NCI-H2029 treated with DMSO at 0.1 percent for 48 hours (cell line): ENCODE measurements at places on chromosomes 11 and 22.

- DNase-seq = no peak
Measured at GRCh38 chr11:36465449-36466163, 44.5 kb downstream of the TRAF6 start.

GRCh38 chr11:110022548-110022947 lies 70.6 kb upstream of the ZC3H12C start:
- no peak for DNase-seq

GRCh38 chr11:108224911-108225786 lies 2.3 kb downstream of the ATM start:
- DNase-seq = no peak

DNA sequence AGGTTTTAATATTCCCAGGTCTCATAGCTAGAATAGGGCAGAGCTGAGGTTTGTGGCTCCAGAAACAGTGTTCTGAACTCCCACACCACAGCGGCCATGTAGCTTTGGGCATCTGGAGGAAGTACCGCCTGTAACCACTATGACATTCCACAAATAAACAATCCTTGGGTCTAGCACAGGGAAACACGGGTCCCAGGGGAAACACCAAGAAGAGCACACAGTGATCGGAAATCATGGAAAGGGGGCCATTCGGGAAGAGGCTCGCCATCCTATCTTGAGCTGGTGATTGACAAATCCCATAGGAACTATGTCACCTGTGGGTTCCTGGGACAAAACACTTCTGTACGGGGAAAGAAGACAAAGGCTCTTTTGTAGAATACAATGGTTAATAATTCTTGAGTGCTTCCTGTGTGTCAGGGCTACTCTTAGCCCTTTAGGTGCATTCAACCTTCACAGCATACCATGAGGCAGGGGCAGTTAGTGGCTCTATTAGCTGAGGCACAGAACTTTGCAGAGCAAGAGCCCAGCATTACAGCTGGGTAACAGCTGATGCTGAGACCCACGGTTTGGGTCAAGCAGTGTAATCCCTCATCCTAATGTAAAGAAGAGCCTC lies 514.2 kb downstream of the NTM start:
- no peak for DNase-seq

DNA sequence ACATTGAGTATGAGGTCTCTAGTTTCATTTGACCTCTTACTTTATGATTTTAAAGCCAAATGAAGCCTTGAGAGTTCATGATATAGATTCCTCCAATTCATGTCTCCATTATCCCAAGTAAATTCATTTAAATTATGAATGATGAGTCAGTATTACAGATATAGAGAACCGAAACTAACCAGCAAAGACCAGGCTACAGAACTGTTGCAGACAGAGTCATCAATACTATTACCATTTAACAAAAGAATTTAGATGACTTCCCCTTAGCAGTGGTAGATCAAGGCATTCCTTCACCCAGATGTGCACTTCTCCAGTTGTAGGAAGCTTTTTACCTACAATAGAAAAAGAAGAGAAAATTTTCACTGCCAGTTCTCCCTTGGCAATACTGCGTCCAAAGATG lies 11.8 kb upstream of the CCDC89 start:
- no peak for DNase-seq

- DNase-seq = no peak
Measured at GRCh38 chr11:123392844-123393243, 37.2 kb upstream of the GRAMD1B start.

GRCh38 chr11:132051704-132052103 lies 681.3 kb downstream of the NTM start:
- DNase-seq = no peak

DNA sequence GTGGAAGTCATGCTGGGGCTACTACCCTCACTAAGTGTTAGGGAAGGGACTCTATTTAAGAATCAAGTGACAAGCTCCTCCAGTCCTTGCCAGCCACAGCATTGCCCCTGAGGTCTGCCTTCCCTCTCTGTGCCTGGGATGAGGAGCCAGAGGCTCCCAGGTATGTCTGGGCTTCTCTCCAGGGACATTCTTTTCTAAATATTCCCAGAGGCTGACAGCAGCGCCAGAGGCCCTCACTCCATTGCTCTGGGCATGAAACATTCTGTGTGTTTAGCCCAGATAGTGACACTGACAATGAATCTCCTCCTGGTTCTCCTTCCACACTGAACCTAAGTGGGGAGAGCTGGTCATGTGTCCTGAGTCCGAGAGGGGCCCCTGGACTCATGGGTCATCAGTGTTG lies 2.2 kb downstream of the OR51E1 start:
- DNase-seq = no peak

GRCh38 chr11:57134284-57134683 lies 47.5 kb upstream of the LRRC55 start:
- no peak for DNase-seq

DNA sequence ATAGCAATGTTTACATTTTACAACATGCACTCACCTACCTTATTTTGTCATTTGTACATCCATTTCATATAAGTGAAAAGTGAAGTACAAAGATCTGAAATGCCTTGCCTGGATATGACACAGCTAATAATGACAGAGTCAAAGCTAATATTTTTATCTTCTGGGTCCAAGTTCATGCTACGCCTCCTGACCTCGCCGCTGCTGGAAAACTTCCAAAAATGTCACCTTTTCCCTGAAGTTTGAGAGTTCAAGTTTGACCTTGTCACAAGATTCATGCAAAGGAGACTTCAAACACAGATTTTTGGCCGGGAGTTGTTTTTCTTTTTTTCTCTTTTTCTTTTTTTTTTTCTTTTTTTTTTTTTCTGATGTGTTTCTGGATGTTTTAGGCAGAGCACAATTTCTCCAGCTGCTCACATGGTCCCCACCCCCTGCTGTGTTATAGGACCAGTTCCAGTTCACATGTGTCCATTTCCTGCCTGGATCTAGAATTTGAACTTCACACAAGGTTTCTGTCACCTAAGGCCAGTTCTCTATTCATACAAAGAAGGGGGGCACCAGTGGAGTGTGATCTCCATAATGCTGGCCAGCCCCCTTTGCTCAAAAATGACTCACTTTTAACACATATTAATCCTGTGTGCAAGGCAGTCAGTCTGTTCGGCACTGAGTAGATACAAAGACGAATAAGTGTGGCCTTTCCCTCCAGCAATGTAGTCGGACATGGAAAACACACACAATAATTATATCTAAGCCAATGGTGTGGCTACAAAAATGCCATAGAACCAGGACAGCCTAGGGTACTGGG lies 546.8 kb downstream of the BUD13 start:
- DNase-seq = no peak

- no peak for DNase-seq
Measured at GRCh38 chr11:119345685-119346084, 820 bp downstream of the MFRP start.

- DNase-seq = no peak
Measured at GRCh38 chr11:64545619-64546018, 45.4 kb upstream of the SLC22A12 start.

DNA sequence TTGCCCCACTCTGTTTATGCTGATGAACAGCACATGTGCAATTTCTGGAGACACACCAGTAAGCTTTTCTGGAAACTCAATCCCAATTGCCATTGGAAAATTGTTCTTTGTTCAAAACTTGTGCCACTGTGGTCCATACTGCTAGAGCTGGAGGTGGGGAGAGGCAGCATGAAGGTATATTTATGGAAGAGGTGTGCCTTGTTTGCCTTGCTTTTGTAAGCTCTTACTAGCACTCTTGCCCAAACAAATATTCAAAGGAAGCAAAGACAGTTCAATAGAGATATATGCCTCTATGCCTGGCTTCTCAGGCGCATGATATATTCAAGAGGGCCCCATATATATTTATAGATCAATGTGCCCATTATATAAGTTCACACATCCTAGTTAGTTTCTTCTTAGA lies 42.7 kb downstream of the TIMP3 start:
- DNase-seq = no peak

GRCh38 chr22:17349172-17349571 lies 20.1 kb upstream of the CECR2 start:
- no peak for DNase-seq

DNA sequence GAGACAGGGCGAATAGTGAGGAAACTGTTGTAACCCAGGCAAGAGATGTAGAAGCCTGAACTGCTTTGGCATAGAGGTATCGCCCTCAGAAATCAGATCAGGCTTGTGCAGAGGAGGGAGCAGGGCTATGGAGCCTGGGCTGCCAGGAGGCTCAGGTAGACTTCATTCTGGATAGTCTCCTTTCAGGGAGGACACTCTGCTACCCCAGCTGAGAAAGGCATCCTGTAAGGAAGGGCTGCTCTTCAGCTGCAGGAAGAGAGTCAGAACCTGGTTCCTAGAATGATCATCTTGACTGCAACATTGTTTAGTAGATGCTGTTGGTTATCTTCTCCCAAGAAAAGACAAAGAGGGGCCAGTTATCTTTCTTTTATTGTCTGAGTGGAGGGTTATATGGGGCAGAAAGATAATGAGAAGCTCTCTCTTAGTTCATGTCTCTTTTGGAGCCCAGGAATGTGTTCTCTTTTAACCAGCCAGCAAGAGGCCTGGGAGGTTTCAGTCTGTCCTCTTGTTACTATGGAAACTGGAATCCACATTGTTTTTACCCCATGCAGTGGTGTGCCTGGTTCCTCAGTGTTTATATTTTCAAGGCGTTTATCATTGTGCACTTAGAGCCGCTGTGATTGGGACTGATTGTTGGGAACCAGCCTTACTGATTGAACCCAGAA lies 95.7 kb downstream of the STIM1 start:
- DNase-seq = no peak

DNA sequence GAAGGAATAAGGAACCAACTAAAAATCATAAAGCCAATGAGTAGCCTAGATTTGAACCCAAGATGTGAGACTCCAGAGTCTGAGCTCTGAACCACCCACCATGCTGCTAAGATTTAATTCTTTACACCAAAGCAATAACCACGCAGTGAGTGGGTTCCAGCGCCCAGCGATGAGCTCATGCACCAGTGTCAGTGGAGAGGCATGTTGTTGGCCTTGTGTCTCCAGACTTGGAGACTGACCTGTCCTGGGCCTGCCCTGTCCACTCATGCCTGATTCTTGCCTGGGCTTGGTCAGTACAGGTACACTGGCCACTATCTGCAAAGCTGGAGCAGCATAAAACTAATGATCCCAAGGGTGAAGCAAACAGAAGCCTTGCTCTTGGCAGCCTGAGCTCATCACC lies 53.9 kb upstream of the TIMP3 start:
- no peak for DNase-seq

DNA sequence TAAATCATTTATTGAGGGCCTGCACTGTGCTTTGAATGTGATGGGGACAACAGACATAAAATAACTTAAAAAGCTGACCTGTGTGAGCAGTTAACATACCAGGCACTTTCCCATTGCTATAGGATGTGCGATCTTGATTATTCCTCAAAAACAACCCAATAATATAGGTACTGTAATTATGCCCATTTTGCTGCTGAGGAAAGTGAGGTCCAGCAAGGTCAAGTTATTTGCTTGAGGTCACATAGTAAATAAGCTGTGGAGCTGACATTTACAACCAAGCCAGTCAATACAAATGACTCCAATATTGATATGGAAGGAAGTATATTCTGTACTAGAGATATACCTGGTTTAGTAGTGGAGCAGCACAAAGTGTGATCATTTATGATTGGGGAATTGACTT lies 96.2 kb downstream of the TEAD1 start:
- DNase-seq = no peak

GRCh38 chr11:64070314-64070681 lies 34.6 kb downstream of the FLRT1 start:
- DNase-seq = no peak

DNA sequence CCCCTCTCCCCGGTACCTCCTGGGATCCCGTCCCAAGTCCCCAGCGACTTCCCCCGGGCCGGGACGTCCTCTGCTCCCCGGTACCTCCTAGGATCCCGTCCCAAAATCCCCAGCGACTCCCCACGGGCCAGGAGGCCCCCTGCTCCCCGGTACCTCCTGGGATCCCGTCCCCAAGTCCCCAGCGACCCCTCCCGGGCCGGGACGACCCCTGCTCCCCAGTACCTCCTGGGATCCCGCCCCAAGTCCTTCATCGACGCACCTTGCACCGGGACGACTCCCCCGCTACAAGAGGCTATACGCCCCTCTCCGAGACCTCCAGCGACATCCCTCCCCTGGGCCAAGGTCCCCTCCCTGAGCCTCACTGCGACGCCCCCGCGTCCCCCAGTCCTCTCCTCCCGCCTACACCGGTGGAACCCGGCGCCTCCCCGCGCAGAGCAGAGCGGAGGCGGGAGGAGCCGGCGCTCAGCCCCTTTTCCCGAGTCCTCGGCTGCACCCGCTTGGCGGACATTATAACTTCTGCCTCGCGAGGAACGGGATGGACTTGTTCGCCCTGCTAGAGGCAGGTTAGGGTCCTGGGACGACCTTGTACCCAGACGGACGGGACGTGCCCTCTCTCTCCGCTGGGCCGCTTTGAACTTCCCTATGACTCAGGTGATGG lies 912 bp downstream of the KREMEN1 start:
- DNase-seq = no peak

DNA sequence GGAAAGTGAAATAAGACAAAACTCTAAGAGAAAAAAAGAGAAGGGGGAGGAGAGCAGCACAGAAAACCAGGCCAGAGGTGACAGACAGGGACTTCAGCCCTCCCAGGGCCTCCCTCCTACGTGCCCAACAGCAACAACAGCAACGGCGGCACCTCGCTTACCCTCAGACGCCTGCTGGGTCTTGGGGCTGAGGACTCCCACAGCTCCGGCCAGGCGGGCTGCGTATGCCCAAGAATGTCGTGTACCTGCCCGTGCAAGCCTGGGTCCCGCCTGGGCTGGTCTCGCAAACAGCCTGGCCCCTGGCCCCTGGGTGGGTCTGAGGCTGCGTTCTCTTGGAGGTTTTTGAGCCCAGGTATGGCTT lies 30.5 kb downstream of the ARAP1 start:
- no peak for DNase-seq

DNA sequence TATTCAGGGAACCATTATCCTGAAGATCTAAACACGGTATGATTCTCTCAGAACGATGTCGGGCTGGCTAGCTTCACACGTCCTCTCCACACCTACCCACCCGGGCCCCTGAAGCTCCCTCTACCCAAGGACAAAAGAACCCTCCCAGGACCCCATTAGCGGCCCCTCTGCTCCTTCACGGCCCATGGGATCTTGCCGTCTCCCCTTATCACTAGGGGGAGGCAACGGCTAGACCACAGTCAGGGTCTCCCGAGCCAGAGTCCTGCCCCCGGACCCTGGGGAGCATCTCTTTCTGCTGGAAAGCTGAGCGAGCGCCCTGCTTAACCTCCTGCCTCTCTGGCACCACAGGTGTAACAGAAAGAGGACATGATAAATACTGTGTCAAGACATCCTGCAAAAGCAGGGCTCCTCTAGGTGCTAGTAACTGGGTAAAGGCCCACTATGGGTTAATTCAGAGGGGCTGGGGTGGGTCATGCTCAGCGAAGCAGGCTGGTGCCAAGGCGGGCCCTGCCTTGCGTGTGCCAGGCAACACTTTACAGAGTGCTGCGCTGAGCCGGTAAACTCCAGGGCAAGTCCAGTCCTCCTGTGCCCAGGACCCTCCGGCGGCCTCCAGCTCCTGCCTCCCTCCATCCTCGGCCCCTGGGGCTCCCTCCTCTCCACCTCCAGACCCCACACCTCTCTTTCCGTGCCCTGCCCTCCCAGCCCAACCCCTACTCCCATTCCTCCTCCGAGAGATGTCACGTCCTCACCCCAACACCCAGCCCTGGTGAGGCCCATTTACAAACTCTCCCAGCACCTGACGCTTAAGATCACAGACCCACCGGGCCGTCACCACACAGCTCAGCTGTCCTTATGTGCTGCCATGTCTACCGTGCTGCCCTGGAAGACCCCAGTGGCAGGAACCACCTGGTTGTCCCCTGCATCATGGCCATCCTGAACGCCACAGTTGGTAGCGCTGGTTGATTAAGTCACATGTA lies 3.0 kb downstream of the TOLLIP start:
- no peak for DNase-seq
